ENCODE measurements at places on chromosomes 3 and 15. TPM values are rescaled to one million over a fixed set of nuclear protein-coding genes. Genes with fewer than 3 reads are reported as not detected.

- H3K36me3 ChIP-seq: no peaks in the 10 kb centered on the region
- peaks cover 4% of the 10 kb centered on the region for H3K4me1 ChIP-seq
Observed at GRCh38 chr3:146249921-146250320, 984 bp downstream of the PLSCR4 start.

GRCh38 chr3:66390013-66390412, 110.8 kb downstream of the LRIG1 start:
- H3K27ac ChIP-seq: no peak overlapping the region
- peaks cover 68% of the 10 kb centered on the region for H3K4me1 ChIP-seq
- H3K36me3 ChIP-seq: peaks cover 19% of the 10 kb centered on the region

DNA sequence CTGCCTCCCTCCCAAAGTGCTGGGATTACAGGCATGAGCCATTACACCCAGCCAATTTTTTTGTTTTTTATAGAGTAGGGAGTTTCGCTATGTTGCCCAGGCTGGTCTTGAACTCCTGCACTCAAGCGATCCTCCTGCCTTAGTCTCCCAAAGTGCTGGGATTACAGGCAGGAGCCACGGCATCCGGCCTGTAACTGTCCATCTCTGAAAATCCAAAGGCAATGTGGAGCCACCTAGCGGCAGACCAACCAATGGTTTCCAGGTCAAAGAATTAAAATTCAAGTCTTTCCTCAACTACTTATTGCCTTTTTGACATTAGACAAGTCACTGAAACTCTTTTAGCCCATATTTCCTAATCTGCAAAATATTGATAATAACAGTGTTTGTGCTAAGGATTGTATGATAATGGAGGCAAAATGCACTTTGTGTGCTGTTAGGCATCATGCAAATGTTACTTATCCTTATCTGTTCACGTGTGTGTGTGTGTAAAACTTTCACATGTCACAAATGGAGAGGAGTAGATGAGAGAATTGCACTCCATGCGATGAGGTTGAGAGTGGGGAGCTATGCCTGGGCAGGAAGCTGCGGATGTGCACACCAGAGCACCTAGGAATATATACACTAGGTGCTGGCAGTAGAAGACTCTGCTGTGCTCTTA, 48.7 kb downstream of the COL8A1 start:
- no peaks in the 10 kb centered on the region for H3K4me1 ChIP-seq
- H3K4me3 ChIP-seq: no peak overlapping the region
- peak; percentile 7 for DNase-seq
- H3K27me3 ChIP-seq: no peaks in the 10 kb centered on the region

DNA sequence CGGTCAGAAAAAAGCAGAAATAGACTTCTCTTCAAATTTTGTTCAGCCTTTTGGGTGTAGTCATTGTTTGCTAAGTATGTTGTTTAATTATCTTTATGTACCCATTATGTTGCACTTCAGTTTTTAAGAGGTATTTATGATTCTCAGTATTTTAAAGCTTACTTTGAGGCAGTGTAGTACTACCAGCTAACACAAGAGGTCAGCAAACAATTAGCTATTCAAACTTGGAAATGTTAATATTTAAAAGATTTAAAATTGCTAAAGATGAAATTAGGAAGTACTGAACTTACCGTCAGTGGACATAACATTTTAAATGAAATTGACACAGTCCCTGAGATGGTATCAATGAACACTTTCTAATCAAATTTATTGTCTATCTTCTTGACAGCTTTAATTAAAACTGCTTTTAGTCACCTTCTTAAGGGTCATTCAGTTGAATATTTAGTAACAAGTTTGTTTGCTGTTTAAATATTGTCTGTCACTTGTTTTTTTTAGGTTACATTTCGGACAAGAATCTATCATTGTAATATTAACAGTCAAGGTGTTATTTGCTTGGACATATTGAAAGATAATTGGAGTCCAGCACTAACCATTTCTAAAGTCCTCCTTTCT, 28.1 kb downstream of the NKIRAS1 start:
- H3K4me3 ChIP-seq: no peak overlapping the region
- H3K4me1 ChIP-seq: no peaks in the 10 kb centered on the region
- no peaks in the 10 kb centered on the region for H3K27me3 ChIP-seq
- H3K36me3 ChIP-seq: peaks cover 4% of the 10 kb centered on the region
- no peak overlapping the region for H3K27ac ChIP-seq
- DNase-seq: no peak

DNA sequence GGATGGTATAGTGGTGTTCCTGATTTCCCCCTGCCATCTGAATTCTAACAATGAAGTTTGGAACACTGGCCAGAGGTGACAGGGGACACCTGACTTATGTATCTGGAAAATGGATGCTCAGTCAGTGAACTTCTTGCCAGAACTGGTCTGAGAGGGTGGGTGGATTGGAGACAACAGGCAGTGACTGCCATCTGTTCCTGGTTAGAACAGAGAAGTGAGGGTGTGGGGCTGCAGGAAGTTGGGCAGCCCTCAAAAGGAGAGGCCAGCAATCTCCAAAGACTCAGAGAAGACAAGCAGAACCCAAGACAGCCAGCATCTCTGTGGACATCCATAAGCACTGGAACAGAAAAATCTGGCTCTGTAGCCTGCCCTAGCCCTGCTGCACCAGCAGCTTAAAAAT, 50.5 kb downstream of the ANP32A start:
- no peak overlapping the region for H3K4me3 ChIP-seq
- DNase-seq: no peak
- no peak overlapping the region for H3K27ac ChIP-seq
- no peaks in the 10 kb centered on the region for H3K4me1 ChIP-seq

- no peak overlapping the region for H3K27ac ChIP-seq
- H3K4me1 ChIP-seq: no peaks in the 10 kb centered on the region
- H3K4me3 ChIP-seq: no peak overlapping the region
- H3K36me3 ChIP-seq: no peaks in the 10 kb centered on the region
Observed at GRCh38 chr3:99774467-99774866, 43.2 kb upstream of the CMSS1 start.

Gene SRGAP3
- 2.2 TPM for total RNA-seq

GRCh38 chr3:159674583-159674982, 314.1 kb upstream of the IL12A start:
- no peaks in the 10 kb centered on the region for H3K36me3 ChIP-seq
- no peak overlapping the region for H3K4me3 ChIP-seq
- H3K4me1 ChIP-seq: no peaks in the 10 kb centered on the region
- H3K27ac ChIP-seq: no peak overlapping the region

- no peaks in the 10 kb centered on the region for H3K27me3 ChIP-seq
- H3K27ac ChIP-seq: no peak overlapping the region
- no peaks in the 10 kb centered on the region for H3K36me3 ChIP-seq
- peaks cover 35% of the 10 kb centered on the region for H3K4me1 ChIP-seq
Observed at GRCh38 chr3:107988460-107989175, 102.2 kb downstream of the CD47 start.

Gene CLDN1
- total RNA-seq: not detected

Gene APOD
- not detected for total RNA-seq

Gene P2RY1
- 0.08 TPM for total RNA-seq

Gene MORC1
- total RNA-seq: not detected

- no peak for DNase-seq
- no peak overlapping the region for H3K27ac ChIP-seq
- H3K27me3 ChIP-seq: no peaks in the 10 kb centered on the region
- no peak overlapping the region for H3K4me3 ChIP-seq
Observed at GRCh38 chr3:156659260-156659659, 15.1 kb upstream of the TIPARP start.

Gene GRK7
- 0.25 TPM for total RNA-seq

GRCh38 chr3:106560451-106560966, 691.7 kb upstream of the CBLB start:
- H3K27me3 ChIP-seq: no peaks in the 10 kb centered on the region
- H3K4me3 ChIP-seq: no peak overlapping the region
- DNase-seq: no peak
- no peaks in the 10 kb centered on the region for H3K4me1 ChIP-seq
- no peak overlapping the region for H3K27ac ChIP-seq

Gene REC114
- not detected for total RNA-seq

Gene IGSF11
- total RNA-seq: 0.22 TPM

Gene SUCNR1
- total RNA-seq: 0.15 TPM

Gene FBXO40
- total RNA-seq: not detected

GRCh38 chr3:66335671-66336070, 114.9 kb downstream of the SLC25A26 start:
- no peak overlapping the region for H3K27ac ChIP-seq
- H3K4me3 ChIP-seq: no peak overlapping the region
- no peaks in the 10 kb centered on the region for H3K27me3 ChIP-seq
- H3K4me1 ChIP-seq: no peaks in the 10 kb centered on the region

DNA sequence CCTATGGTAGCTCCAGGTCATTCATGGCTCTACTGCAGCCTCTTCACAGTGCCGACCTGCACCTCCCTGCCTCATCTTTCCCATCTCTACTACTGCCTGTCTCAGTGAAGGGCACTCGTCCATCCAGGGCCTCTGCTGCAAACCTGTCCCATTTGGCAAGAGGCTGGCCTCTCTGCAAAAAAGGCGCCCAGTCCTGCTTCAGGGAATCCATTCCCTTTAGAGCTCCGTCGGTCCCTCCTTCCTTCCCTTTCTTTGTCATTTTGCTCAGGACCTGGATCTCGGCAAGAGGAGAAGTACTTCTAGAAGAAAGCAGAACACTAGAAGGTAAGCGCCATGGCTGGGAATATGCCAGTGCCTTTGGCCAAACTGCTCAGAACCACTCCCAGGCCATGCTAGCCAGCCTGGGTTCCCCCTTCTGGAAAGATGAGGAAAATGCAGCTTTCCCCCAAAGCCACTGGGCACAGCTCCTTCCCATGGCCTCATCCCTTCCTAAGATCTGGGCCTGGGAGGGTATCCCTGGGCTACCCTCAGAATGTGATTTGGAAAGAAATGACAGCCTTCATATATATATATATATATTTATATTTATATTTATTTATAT, 6.4 kb upstream of the ISL2 start:
- no peaks in the 10 kb centered on the region for H3K36me3 ChIP-seq
- H3K27ac ChIP-seq: no peak overlapping the region
- no peak for DNase-seq
- no peak overlapping the region for H3K4me3 ChIP-seq

Gene SHF
- 5.3 TPM for total RNA-seq

- H3K4me1 ChIP-seq: no peaks in the 10 kb centered on the region
- no peaks in the 10 kb centered on the region for H3K27me3 ChIP-seq
- H3K36me3 ChIP-seq: no peaks in the 10 kb centered on the region
- no peak overlapping the region for H3K27ac ChIP-seq
Observed at GRCh38 chr3:131417751-131418150, 36.2 kb downstream of the NUDT16 start.

DNA sequence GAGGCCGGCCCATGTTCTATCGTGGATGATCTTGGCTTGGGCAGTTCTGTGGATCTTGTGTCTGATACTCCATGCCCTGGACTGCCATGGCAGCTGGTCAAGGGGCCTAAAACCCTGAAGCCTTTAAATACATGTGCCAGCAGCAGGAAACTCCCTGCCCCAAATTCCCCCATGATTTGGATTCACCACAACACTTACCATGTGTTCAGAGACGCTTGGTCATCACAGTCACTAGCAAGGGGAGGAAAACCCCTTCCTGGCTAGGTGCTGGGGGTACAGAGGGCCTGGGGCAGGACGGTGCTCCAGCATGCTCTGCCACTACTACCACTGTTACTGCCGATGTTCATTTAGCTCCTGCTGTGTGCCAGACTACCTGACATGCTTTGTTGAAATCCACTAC, 94.4 kb downstream of the DNAJB8 start:
- no peaks in the 10 kb centered on the region for H3K36me3 ChIP-seq
- no peaks in the 10 kb centered on the region for H3K4me1 ChIP-seq
- DNase-seq: no peak
- H3K27ac ChIP-seq: no peak overlapping the region

DNA sequence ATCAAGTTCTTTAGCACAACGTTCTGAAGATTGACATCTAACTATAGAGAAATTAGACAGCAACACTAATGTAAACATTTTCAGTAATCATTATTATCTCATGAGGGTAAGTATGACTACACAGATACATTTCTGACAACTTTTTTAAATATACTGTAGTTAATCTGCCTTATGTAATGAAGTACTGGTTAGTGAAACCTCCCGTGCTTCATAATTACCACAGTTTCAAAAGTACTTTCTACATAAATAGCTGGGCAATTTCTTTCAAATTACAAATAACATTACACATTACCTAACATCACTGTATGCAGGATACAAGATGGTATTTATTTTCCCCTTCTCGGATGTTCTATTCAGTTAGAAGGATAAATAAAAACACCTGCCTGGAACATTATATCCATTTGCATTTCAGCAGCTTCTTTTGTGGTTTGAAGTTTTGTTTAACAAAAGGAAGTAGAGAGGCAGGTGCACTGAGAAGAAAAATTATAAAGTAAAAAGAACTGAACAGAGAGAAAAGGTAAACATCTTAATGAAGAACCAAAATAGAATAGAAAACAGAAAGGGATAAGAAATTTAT, 1241.5 kb upstream of the GBE1 start:
- H3K4me1 ChIP-seq: no peaks in the 10 kb centered on the region
- no peak overlapping the region for H3K4me3 ChIP-seq
- H3K27ac ChIP-seq: no peak overlapping the region
- no peaks in the 10 kb centered on the region for H3K36me3 ChIP-seq
- no peak for DNase-seq

GRCh38 chr3:106728315-106729098, 648.7 kb upstream of the CCDC54 start:
- H3K27ac ChIP-seq: no peak overlapping the region
- H3K36me3 ChIP-seq: no peaks in the 10 kb centered on the region
- DNase-seq: no peak

DNA sequence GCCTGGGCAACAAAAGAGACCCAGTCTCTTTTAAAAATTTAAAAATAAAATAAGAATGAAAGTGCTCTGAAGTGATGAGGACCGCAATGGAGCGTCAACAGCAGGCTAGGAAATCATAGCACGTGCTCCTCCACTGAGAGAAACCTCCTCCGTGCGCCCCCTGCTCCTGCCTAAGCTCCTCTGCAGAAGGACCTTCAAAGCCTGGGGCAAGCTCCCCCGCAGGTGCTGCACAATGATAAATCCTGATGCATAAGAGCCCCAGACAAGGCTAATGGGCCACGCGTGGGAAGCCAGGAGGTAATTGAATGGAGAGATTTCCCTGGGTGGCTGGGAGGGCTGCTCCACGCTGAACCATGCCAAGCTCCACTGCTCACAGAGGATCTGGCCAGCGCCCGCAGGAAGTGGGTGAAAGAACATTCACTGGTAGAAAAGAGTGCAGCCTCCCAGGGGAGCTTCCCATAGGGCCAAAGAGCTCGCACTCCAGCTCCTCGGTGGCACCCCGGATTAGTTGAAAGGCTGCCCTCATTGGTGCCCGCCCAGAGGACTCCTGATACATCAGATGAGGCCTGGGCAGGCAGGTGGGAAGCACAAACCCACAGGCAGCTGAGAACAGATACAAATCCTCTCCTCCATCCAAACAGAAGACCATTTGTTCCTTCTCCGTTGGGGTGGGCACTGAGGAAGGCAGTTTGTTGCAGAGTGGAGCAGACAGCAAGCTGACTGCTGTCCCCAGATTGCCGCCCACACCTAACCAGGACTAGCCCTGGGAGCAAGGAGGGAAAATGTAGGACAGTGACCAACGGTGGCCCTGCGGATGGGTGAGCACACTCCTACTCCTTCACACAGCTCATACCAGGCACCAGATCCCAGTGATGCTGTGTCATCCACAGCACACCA, 52.5 kb downstream of the CPN2 start:
- H3K4me3 ChIP-seq: no peak overlapping the region
- H3K36me3 ChIP-seq: no peaks in the 10 kb centered on the region
- peaks cover 11% of the 10 kb centered on the region for H3K4me1 ChIP-seq
